ENCODE measurements at places on chromosomes 6 and 20.

DNA sequence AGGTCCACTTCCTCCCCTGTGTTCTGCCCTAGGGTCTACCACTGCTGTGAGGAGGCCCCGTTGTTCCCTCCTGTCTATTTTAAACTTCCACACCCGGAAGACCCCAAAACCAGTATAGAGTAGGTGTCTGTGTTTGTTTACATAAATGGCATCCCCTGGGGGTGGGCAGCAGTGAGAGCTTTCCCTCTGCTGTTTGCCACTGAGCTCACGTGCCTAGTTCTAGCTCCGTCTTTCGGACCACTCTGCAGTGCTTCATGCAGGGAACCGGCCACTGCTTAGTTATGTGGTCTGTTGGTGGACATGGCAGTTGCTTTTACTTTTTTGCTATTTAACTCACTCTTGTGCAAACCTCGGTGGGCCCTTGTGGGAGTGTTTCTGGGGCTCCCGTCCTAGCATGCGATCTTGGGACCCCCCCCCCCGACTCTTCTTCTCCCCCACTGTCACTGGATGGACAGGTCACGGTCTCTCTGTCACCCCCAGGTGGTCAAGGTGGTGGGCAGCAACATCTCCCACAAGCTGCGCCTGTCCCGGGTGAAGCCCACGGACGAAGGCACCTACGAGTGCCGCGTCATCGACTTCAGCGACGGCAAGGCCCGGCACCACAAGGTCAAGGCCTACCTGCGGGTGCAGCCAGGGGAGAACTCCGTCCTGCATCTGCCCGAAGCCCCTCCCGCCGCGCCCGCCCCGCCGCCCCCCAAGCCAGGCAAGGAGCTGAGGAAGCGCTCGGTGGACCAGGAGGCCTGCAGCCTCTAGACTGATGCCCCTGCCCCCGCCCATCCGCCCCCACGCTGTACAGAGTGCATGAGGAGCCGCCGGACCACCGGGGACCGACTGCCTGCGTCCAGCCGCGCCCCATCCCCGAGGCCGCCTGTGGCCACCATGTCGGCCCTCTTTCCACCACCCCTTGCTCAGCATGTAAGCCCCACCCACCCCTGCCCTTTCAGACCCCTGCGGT, 40.9 kb downstream of the VSTM2L start:
- DNase-seq, result no peak

DNA sequence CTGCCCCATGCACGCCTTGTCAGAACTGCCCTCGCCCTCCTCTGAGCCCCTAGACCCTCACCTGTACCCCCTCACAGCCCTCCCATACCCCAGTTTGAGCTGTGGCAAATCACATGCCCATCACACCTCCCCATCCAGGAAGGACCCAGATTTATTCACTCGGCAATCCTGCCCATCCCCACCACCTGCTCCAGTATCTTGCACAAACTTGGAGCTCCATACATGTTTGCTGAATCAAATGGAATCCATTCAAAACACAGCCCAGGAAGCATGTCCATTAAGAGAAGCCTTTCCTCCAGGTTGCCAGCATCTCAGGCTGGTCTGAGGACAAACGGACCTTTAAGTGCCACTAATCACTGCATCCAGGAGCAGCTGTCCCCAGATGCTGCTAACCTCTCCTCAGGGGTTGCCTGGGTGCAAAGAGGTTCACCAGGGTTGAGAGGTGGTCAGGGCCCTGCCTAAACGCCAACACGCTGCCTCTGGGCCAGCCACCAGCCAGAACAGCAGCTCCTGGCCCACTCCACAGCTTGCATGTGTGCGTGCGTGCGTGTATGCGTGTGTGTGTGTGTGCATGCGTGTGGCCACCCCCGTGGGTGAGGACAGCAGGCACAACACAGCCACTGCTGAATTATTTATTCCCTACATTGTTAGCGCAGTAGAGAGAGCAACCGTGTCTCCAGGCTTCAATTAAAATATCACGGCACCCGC, 31.0 kb downstream of the GRM4 start:
- DNase-seq, result no peak

- no peak for DNase-seq
Measured at GRCh38 chr6:84615113-84615850, 149.1 kb downstream of the TBX18 start.

GRCh38 chr6:162468326-162468725, 259.2 kb downstream of the PRKN start:
- no peak for DNase-seq

DNA sequence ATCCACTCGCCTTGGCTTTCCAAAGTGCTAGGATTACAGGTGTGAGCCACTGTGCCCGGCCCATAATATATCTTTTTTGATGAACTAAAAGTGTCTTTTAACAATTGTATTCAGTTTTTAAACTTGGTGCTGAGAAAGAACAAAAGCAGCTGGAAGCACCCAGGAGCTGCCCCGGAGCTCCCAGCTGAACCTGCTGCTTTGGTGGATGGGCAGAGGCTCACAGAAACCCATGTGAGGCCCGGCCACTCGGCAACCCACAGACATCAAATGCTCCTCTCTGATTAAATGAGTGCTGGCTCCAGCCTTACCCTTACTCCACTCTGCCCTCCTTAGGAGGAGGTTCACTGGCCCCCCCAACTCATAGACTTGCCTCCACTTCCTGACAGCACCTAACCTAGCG, 59.4 kb upstream of the FRMD1 start:
- no peak for DNase-seq

DNA sequence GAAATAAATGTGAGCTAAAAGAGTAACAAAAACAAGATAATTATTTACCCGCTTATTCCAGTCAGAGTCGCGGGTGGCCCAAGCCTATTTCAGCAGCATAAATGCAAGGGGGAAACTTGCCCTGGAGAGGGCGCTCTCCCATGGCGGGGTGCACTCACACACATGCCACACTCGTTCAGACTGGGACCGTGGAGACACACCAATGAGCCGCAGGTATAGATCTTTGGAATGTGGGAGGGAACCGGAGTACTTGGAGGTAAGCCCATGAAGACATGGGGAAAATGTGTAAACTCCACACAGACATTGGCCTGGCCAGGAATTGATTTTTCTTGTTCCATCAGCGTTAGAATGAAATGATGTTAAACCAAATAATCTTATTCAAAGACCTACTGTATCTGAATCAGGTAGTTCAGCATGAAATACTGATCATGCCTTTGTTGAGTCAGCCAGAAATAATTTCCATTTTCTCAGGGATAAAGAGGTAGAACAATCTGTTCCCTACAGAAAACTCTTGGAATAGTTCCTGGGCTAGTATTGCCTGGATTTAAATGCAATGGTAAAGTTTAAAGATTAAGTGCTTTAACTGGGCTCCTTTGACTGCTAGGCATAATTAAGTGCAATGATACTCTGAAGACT, 191.5 kb downstream of the MCHR2 start:
- no peak for DNase-seq

- no peak for DNase-seq
Measured at GRCh38 chr6:107867302-107867615, 43.1 kb upstream of the SCML4 start.

GRCh38 chr6:126657561-126658175, 317.8 kb downstream of the CENPW start:
- DNase-seq, result peak; percentile 27

GRCh38 chr6:5302995-5303622, 41.8 kb downstream of the FARS2 start:
- peak; percentile 60 for DNase-seq

GRCh38 chr20:34377072-34377847, 14.2 kb downstream of the ITCH start:
- no peak for DNase-seq

DNA sequence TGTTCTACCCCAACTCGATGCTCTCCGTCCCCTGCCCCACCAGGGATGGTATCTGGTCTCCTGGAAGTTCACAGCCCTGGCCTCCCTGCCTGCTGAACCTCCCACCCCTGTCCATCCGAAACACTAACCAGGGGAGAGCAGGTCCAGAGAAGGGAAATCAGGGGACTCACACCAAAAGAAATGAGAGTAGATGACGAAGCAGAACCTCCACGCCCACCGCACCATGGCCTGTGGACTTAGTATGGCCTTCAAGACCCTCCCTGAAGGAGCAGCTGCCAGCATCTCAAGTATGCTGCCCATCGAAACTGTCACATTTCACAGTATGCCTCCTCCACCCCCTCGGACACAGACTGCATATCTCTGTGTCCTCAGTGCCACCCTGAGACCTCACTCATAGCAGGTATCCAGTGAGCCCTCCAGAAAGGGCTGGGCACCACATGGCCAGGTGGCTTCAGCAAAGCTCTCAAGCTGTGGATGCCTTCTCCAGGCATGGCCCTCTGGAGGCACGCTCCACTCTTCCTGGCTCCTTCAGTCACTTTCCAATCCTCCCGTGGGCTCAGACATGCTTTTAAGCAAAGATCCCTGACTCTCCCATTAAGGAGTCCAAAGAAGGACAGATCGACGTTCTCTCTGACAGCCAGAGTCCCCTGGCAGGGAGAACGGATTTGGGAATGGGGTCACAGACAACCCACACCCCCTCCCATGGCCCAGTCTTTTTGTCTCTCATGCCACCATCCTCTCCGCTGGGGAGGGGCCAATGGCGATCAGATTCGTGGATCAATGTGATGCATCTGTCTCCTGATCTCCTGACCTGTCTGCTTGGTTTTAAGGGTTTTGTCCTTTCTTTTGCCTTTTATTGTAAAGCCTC, 158.4 kb downstream of the ANKRD60 start:
- no peak for DNase-seq

DNA sequence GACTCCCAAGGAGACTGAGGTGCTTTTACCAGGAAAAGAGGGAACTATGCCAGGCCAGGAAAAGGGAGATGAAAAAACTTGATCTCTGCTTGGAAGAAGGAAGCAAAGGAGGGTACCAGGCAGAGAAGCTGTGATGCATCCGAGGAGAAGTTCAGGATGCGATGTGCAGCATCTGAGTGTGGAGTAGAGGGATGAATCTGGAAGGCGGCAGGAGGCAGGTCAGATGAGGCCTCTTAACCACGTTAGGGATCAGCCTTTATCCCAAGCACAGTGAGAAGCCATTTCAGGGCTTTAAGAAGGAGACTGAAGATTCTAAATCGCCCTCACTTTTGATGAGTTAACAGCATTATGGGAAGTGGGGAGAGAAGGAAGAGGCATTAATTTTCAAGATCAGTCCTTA, 44.9 kb upstream of the EYA2 start:
- no peak for DNase-seq

DNA sequence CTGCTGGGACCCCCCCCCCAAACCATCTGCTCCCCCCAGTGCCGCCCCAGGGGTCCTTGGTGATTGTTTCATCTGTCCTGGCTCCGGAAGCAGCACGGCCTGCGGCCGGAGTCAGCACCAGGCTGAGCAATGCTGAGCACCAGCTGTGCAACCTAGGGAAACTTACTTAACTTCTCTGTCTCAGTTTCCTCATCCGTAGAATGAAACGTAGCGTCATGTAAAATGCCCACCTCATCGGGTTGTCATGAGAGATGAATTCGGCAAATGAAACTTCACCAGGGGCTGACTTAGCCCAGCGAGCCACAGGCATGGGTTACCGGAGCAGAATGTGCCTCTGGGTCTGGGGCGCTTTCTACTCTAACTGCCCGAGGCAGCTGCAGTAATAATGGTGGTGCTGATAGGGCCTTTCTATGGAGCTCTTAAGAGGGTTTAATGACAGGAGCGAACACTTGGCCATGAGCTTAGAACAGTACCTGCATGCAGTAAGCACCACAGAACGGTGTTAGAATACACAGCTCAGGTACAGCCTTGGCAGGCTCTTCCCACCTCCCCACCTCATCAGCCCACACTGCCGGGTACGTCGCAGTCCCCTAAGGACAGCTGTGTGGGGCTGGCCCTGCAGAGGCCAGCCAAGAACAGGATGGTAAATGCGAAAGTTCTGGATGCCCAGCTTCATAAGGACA, 1.7 kb downstream of the THBS2 start:
- DNase-seq, result no peak

DNA sequence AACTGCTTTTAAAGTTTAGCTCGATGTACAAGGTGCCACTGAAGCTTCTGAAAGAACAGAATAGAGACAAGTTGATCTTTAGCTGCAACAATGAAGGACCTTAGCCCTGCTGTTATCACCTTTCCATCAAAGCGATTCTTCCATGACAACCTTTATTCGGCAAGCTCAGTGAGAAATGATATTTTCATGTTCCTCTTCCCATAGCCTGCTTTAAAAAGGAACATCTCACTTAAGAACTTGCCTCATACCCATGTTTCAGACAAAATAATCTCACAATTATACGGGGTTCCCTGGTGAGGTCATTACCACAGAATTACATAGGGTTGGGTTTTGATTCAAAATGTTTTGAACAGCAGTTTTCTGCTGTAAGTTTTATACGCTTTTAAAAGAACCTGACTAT, 264.2 kb downstream of the THBS2 start:
- DNase-seq, result no peak

GRCh38 chr6:127199470-127199869, 67.2 kb upstream of the RNF146 start:
- DNase-seq, result no peak

- DNase-seq, result no peak
Measured at GRCh38 chr6:111789598-111789997, 83.7 kb downstream of the FYN start.

GRCh38 chr6:18536591-18537055, 149.5 kb downstream of the RNF144B start:
- no peak for DNase-seq

GRCh38 chr20:16444057-16444777, 129.0 kb downstream of the KIF16B start:
- DNase-seq, result no peak

All from ACHN (cell line).